Muscle of back (tissue), 13 donors: ENCODE measurements at places on chromosomes 11 and 22. TPM values are rescaled to one million over a fixed set of nuclear protein-coding genes. Genes with fewer than 3 reads are reported as not detected.

CCDC188 gene
- polyA plus RNA-seq: 0.82 TPM

MIAT gene
- polyA plus RNA-seq: 0.16 TPM

TXN2 gene
- 109 TPM for polyA plus RNA-seq

TBCEL gene
- polyA plus RNA-seq: 15.1 TPM

TTC36 gene
- polyA plus RNA-seq: 1.6 TPM

HMOX1 gene
- 15.0 TPM for polyA plus RNA-seq

KCNQ1OT1 gene
- 0.56 TPM for polyA plus RNA-seq

OR2AT4 gene
- 0.07 TPM for polyA plus RNA-seq

TAF10 gene
- 127 TPM for polyA plus RNA-seq

MEN1 gene
- polyA plus RNA-seq: 19.2 TPM

ACCS gene
- 17.9 TPM for polyA plus RNA-seq

EHF gene
- not detected for polyA plus RNA-seq

OTOG gene
- 0.06 TPM for polyA plus RNA-seq

GRCh38 chr11:115941481-115941993 lies 437.3 kb upstream of the CADM1 start:
- no peak for DNase-seq

GRCh38 chr11:74001822-74002286 lies 7.0 kb downstream of the UCP3 start:
- no peak for DNase-seq

- DNase-seq: no peak
Observed at GRCh38 chr11:29258411-29258810, 758.4 kb downstream of the KCNA4 start.

DNA sequence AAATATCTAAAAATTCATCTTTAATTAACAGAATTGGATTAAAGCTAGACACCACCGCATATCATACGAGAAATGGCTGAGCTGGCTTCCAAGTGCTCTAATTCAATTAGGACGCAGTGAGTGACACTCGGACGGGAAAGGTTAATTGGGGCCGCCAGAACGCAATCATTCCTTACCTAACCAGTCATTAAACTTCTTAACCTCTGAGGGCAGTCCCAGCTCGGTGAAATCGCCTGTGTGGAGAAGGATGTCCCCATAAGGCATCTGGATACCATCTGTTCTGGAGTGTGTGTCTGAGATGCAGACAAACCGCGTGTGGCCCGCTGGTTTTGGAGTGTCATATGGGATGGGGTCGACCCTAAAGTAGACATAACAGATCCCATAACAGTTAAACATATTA lies 50.3 kb downstream of the MPPED2 start:
- no peak for DNase-seq

DNA sequence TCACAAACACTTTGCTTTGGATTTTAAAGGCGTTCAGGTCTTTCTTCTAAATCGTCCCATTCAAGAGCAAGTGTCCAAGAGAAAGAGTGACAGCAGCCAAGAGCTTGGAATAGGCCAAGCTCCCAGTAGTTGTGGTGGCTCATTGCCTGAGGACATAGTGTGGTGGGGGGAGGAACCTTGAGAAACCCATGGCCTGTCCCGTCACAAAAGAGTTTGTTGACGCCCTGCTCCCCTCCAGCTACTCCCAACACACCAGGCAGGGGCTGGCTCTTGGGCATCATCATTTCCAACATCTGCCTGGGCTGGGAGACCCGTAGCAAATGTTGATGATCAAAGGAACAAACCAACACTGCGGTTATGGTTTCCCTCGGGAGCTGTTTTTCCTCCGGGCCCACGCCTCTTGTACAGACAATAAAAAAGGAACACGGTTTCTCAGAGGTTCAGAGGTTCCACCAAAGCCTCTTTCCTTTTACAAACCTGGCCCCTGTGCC lies 20.8 kb downstream of the FADS3 start:
- DNase-seq: peak; percentile 70

- no peak for DNase-seq
Observed at GRCh38 chr11:61061081-61061826, 41.0 kb upstream of the CD5 start.

DNA sequence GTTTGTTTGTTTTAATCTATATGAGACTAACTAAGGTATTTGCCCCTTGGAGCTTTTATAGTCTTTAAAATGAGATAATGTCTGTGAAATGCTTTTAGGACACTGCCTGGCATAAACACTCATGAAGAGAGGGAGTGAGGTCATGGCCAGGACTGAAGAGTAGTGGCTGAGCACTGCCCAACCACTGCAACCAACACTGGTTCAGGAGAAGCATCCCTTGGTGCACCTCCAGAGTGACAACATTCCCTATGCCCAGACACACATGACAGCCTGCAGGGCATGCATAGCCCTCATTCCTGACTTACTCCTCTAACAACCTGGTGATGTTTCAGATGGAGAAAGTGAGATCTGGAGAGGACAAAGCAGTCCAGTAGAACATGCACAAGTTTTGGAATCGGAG lies 36.1 kb downstream of the ME3 start:
- DNase-seq: no peak

GRCh38 chr11:14393889-14394288 lies 34.9 kb upstream of the RRAS2 start:
- no peak for DNase-seq

GRCh38 chr11:112175599-112175952 lies 264 bp downstream of the BCO2 start:
- DNase-seq: peak; percentile 16

GRCh38 chr22:35742342-35743100 lies 24.8 kb downstream of the APOL5 start:
- no peak for DNase-seq

DNA sequence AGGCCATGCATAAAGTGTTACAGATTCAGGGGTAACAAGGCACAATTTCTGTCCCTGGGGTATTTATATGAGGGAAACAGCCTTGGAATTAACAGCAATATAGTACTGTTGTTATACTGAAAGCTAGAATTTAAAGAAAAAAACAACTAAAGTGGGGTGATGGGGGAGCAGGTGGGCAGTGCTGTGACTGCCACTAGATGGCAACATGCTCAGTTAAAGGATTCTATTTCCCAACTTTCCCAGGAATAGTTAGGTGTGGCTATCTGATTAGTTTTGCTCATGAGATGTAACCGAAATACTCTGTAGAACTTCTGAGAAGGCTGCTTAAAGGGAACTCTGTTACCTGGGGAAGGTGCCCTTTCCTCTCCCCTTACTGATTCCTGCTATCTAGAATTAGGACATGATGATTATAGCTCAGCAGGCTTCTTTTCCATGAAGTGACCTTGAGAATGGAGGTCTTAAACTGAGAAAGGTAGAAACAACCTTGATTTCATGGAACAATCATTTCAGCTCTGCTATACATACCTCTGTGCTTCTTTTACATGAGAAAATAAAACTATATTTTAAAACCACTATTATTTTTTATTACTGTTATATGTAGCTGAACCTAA lies 102.6 kb downstream of the RELT start:
- DNase-seq: no peak

GRCh38 chr11:71548716-71549151 lies 514 bp downstream of the KRTAP5-9 start:
- DNase-seq: no peak

DNA sequence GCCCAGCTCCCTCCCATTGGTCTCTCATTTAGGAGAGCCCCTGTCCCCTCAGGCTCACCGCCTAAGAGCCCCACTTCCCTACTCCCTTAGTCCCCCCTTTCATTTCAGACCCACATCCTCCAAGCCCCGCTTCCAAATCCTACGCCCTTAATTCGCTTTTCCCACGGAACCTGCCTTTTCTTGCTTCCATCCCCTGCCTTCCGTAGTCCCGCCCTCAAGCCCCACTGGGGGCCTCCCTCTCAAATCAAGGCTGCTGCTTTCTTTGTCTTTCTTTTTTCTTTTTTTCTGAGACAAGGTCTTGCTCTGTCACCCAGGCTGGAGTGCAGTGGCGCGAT lies 396 bp downstream of the CCDC157 start:
- DNase-seq: peak; percentile 5

- peak; percentile 53 for DNase-seq
Observed at GRCh38 chr22:39290724-39291161, 28.7 kb downstream of the RPL3 start.

GRCh38 chr22:19719050-19719482 lies 4.3 kb upstream of the GP1BB start:
- no peak for DNase-seq

DNA sequence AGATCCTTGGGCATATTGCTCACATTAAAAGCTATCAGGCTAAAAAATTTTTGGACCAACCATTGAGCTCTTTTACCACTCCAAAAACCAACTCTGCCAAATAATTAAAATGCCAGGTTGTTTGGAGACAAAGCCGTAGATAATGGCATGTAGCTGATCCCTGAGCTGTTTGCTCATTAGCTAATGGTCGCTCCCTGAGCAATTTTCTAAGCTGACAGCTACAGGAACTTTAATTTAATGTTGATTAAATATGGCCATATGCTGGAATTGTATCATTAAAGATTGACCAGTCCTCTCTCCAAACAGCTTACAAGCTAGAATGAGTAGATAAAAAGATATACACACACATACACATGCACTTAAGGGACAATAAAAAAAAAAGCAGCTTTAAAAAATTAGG lies 216.2 kb upstream of the ARHGAP20 start:
- no peak for DNase-seq

DNA sequence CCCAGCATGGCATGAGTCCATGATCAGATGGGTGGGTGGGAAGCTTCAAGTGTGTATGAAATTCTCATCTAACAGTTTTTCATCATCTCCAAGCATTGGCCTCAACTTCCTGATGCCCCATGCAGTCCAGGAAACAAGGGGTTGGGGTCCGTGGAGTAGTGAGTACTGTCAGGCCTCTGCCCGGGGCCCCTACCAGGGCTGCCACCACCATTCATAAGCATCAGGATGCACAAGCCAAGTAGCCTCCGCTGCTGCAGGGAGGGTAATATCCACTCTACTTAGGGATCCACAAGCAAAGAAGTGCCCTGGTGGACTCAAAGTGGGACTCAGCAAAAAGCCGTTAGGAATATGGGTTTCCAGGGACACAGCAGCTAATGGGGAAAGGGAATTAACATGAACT lies 49.3 kb downstream of the KCNC1 start:
- DNase-seq: no peak

- no peak for DNase-seq
Observed at GRCh38 chr11:122803716-122804115, 34.6 kb upstream of the CRTAM start.

- no peak for DNase-seq
Observed at GRCh38 chr11:80330264-80330663, 889.4 kb upstream of the TENM4 start.

DNA sequence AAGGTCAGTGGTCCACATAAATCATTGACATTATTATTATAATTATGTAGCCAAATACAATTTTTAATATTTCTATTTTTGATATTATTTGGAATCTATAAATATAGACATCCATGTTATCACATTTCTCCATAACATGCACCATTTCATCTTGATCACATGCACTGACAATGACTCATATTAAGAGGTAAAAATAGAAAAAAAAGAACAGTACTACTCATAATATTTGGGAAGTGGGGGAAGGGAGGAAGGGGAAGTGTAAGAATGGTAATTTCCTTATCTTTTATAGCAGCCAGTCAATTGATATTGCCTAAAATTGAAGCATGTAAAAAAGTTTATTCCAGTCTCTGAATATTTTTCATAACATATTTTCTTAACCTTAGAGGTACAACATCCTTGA lies 72.3 kb downstream of the ADM start:
- no peak for DNase-seq

DNA sequence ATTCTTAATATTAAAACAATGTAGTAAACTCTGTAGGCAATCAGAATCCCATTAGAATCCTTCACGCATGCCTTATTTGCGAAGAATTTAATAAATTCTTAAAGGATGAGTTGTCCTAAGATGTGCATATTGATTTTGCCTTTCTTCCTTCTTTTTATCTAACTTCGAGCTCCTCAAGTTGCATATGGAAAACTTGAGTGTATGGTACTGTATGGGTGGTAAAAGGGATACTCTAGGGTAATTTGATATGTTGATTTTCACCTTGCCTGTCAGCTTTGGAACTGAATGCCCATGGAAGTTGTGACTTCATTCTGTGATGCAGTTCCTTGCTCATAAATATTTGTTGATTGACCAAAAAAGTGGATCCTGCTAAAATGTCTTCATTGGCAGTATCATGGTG lies 193.8 kb downstream of the DDX10 start:
- DNase-seq: no peak

- no peak for DNase-seq
Observed at GRCh38 chr11:16511116-16512114, 155.1 kb upstream of the SOX6 start.

DNA sequence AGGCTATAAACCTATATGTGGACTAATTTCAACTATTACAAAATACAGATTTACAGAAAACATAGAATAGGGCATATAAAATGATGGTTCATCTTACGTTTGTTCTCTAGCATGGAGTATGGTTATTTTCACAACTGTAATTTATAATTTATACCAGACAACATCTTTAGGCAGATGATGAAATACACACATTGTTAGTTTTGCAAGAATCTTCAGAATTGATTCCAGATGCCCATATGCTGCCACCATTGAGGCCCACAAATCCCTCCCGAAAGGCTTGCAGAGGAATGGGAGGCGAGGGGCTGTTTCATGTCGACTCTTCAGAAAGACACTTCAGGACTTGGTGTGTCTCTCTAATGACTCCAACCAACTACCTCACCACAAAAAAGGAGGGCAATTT lies 6.2 kb downstream of the PTPN5 start:
- DNase-seq: no peak

- no peak for DNase-seq
Observed at GRCh38 chr11:15806217-15806616, 550.1 kb downstream of the SOX6 start.

- no peak for DNase-seq
Observed at GRCh38 chr22:49334449-49334789, 493.3 kb downstream of the BRD1 start.

DNA sequence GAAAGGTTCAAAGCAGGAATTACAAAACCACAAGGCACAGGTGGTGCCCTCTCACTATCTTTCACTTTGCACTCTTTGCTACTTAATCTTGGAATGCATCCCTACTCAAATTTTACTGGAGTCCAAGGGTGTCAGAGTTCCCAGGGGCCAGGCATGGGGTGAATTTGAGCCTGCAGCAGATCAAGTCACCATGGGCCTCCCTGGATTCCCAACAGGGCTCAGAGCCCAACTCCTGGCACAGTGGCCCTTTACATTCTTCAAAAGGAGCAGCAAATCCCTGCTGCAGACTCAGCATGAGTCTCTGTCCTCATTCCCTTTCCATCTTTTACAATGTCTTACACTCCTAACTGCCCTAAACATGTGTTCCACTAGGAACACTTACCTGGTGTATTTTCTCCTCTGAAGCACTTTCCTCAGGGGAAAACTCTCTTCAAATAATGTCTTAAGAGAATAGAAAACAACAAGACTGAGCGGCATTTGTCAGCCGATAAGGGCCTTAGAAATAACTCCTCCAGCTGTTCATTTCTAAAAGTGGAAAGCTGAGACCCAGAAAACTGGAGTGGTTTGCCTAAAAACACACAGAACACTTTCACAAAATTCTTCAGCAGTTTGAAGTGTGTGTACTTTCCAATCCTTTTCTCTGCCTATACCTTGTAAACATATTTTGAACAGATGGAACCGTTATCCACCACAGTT lies 596.0 kb downstream of the INSC start:
- no peak for DNase-seq

DNA sequence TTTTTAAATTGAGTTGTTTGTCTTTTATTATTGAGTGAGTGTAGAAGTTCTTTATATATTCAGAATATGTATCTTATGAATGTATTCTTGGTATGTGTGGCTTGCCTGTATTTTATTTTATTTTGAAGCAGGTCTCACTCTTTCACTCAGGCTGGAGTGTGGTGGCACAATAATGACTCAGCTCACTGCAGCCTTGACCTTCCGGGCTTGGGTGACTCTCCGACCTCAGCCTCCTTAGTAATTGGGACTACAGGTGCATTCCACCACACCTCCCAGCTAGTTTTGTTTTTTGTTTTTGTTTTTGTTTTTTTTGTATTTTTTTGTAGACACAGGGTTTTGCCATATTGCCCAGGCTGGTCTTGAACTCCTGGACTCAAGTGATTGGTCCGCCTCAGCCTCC lies 24.5 kb upstream of the MPPED2 start:
- no peak for DNase-seq
